CD8-positive, alpha-beta T cell (primary cell): ENCODE measurements at places on chromosomes 12 and 14.

GRCh38 chr14:31029016-31029970 lies 3.1 kb upstream of the STRN3 start:
- no peak for DNase-seq

- no peak for DNase-seq
Observed at GRCh38 chr12:95205016-95205624, 12.1 kb downstream of the FGD6 start.

- peak; percentile 95 for DNase-seq
Observed at GRCh38 chr12:107093417-107094182, at the start of gene CRY1. Gene CRY1 (minus strand): TSS chr12:107093549. CDS start chr12:107092961, 588 bp downstream.

DNA sequence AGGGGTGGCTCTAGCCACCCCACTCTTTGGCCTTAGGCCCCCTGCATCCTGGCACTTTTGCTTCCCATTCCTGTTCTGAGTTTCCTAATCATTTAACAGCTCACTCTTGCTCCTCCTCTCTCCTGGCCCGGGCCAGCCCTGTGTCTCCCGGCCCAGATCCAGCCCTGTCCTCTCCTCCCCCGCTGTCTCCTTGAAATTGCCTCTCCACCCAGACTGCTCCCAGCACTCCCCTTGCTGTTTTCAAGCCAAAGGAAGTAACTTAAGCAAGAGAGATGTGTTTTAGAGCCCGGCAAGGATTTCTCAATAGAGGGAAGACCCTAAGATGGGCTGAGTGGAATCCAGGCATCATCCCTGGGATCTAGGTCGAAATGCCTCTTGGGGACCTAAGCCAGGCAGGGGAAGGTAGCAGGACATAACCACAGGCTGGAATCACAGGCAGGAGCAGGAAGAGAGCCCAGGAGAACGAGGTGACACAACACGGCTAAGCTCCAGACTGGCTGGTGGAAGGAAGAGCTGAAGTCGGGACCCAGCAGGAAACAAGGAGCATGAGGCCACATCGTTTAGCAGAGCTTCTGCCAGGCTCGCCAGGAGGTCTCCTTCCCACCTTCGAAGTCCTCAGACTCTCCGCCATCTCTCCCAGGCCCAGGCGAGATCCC lies 2.0 kb upstream of the LRP1-AS start:
- no peak for DNase-seq

GRCh38 chr12:109768901-109769670 lies 55.5 kb downstream of the FAM222A start:
- DNase-seq, result no peak

DNA sequence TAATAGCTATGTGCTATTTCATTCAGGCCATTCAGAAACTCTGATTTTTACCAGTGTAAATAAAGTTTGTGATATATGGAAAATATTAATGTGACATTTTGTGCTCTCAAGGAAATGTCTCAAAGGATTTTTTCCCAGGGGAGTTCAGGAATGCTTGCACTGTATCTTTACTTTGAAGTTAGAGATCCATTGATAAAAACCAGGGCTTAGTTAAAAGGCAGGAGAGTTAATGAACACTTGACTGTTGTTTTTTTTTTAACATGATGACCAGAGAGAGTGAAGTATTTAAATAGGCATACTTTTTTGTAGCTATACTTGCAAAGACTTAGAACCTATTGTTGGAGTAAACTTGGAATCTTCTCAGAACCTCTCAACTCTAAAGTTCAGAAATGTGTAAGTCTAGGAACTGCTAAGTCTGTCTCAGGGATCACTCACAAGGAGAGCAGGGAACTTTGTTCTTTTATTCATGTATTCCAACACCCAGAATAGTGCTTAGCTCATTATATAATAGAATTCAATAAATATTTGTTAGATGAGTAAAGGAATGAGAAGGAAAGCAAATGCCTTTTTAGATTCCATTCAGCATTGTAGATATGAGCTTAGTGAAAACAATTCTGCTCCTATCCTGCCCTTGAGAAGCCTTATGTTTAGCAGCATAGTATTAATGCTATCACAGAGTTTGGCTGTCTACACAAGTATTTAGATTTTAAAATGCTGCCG lies 117.5 kb downstream of the DAAM1 start:
- DNase-seq, result no peak

- no peak for DNase-seq
Observed at GRCh38 chr12:104247698-104248097, 32.1 kb downstream of the TXNRD1 start.

- DNase-seq, result no peak
Observed at GRCh38 chr12:8637244-8637643, 24.6 kb upstream of the AICDA start.

DNA sequence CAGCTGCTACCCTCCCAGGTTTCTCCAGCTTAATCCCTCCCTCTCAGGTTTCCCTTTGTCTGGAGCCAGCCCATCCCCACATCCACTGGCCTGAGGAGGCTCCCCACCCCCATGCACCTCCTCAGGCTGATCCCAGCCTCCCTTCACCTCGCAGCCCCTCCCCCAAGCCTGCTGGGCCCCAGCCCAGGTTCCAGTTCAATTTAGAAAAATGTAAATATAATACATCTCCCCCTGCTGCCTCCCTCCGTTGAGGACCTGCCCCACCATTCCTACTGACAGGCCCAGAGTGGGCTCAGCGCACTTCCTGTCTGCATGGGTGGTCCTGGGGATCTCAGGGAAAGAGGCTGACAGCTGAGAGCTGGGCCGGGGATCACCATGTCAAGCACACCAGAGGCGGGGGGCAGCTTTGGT lies 155.8 kb downstream of the NTF3 start:
- DNase-seq, result no peak

GRCh38 chr12:41140117-41140516 lies 48.0 kb upstream of the PDZRN4 start:
- DNase-seq, result no peak

- DNase-seq, result no peak
Observed at GRCh38 chr12:14846042-14846587, 2.8 kb upstream of the ART4 start.
